Stimulated activated CD4-positive, alpha-beta T cell treated with anti-CD3 and anti-CD28 coated beads, Interleukin-1b, Interleukin-23, amount 100 ng/mL, for 1 hour (primary cell): ENCODE measurements at places on chromosomes 5 and 9.

DNA sequence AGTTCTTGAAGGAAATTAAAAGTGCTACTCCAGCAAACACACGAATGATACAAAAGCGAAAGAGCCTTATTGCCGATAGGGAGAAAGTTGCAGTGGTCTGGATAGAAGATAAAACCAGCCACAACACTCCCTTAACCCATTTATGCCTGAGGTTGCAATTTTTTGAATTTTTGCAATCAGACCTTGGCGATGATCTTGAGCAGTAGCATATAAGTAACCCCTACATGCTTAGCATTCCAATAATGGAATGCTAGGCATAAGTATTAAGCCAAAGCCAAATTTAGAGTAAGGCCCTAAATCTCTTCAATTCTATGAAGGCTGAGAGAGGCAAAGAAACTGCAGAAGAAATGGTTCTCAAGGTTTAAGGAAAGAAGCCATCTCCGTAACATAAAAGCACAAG, 153.5 kb downstream of the SLC28A3 start:
- no peak for DNase-seq

GRCh38 chr5:58087123-58087522, 372.8 kb downstream of the PLK2 start:
- DNase-seq = no peak

DNA sequence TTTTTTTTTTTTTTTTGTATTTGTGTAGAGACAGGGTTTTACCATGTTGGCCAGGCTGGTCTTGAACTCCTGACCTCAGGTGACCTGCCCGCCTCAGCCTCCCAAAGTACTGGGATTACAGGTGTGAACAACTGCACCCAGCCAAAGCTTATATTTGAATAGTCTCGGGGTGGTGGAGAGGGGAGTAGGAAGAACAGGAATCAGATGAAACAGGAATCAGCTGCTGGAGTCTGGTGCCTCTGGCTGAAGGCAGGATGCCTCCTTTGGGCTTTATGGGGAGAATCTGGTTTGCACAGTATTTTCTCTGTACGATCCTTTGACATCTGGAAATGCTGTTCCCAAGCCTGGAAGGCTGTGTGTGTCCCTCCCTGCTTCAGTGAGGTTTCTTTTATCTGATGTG, 10.9 kb downstream of the C5orf52 start:
- no peak for DNase-seq

DNA sequence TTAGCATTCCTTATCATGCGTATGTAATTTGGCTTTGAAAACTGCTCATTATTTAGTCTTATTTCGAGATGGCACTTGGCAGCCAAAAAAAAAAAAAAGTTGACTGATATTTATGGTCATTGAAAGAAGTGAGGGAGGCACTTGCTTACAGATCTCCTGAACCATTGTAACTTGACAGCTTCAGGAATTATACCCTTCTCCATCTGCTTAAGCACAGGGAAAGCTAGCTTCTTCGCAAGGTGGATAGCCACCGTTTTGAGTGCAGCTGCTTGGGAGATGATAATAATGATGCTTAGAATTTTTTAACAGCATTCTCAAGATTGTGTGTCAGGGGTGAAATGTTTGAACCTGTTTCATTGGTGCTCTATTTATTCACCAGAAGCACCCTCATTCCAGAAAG, 116.1 kb downstream of the GIN1 start:
- no peak for DNase-seq

DNA sequence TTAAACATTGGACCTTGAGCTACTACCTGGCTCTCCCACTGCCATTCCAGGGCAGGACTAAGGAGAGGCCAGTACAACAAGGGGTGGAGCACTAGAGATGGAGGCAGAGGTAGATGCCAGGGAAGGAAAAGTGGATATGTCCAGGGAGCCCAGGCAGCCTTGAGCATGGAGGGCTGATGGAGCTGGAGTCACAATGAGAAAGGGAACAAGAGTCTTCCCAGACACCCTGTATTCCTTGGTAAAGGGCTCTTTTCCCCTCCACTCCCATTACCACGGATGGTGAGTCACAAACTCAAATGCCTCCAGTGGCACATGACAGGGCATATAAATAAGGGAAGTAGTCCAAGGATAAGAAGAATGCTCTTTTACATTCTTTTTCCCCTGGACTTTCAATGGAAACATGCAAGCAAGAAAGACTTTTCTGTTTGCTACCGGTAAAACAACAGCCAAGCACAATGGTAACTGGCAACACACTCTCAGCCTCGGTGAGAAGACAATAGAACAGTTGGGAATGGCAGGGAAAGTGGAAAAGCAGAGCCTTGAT, 16.7 kb downstream of the ERAP1 start:
- no peak for DNase-seq

GRCh38 chr9:137756045-137756744, 121.4 kb upstream of the CACNA1B start:
- DNase-seq = no peak

GRCh38 chr9:115494393-115494792, 376.4 kb upstream of the TNC start:
- DNase-seq = no peak

DNA sequence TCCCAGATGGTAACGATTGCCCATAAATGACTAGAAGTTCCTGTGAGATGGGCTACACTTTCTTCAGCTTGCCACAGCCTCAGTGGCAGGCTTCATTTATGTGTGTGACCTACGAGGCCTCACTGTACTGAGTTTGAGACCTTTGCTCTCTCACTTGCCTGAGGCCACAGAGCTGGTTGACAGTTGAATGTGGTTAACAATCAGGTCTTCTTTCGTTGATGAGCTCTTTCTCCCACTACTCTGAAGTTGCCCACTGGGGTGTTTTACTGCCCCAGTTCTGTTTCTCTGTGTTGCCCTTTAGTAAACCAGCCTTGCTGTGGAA, 70.5 kb downstream of the CYFIP2 start:
- no peak for DNase-seq

GRCh38 chr9:2979957-2980610, 136.2 kb upstream of the PUM3 start:
- DNase-seq = no peak

GRCh38 chr9:79939819-79940218, 368.1 kb downstream of the TLE4 start:
- DNase-seq = no peak

- no peak for DNase-seq
These were observed 14.6 kb upstream of the TNIP1 start for GRCh38 chr5:151095341-151096000.

GRCh38 chr5:135127439-135128240, 93.6 kb upstream of the PITX1 start:
- no peak for DNase-seq

DNA sequence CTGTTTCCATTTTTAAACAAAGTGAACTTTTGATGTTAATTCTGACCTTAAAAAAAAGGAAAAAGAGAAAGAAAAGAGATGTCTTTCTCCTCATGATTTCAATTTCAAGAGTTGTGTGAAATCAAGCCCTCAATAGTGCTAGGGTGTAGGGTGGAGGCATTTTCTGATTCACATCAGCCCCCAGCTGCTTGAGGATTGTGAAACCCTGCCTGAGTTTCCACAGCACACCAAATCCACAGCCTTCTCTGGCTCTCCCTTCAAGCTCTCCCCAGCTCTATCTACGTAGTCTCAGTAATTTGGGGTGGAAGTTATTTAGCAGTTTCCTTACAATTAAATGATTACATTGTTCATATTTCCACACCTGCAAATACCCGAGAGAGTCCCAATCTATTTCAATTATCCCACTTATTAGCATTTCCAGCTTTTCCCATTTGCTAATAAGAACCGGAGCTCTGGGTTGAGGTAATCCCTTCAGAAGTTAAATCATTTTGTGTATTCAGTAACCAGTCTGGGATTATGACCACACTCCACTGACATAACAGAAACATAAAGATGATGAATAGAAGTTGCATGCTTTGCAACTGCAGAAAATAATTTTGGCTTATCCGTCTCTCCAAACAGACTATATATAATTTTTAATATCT, 54.9 kb downstream of the MTX3 start:
- DNase-seq = no peak

DNA sequence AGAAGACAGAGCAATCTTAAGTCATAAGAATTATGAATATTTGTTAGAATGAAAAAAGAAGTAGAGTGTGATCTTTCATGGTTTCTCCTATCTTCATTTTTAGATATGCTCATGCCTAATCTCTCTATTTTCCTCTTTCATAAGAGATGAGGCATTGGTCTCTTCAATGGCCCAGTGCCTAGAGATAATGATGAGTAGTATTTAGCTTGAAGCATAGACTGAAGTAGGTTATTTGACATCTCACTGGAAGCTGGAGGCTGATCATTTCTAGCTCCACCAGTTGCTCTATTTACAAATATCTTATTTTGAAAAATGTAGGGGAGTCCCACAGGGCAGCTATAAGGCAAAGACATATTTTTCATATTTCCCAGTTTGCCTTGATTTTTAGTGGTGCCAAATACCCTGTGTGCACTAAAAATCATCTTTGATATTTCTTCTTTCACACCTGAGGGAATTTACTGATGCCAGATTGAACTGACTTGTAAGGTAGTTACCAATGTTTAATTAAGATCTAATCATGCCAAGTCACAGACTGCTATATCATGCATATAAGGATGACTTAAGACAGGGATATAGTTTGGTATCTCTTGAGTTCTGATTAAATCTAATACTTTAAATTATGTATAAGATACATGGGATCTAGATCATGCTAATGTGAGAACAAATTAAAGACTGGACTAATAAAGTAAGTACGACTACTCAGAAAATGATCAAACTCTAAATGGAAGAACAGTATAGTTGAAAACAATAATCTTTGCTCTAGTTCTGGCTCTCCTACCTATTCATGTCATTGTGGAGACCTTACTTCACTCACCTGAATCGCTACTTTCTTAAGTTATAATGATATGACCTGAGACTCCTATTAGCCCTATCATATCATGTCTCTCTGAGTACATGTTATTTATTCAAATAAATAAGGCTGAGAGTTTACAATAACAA, 108.2 kb upstream of the IFNE start:
- DNase-seq = no peak

DNA sequence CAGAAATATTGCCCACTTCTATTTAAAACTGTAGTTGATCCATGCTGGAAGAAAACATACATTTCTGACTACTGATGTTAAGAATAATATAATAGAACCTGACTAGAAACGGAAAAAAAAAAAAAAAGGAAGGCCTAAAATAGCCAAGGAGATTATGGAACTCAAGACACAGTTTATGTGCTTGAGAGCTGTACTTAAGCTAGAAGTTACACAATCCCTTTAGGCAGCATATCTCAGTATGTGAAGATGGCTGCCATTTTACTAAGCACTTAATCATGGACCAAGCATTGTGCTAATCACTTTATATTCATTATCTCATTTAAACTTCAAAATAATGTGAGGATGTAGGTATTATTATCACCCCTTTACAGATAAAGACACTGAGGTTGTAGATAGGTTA, 73.0 kb upstream of the NR4A3 start:
- no peak for DNase-seq

DNA sequence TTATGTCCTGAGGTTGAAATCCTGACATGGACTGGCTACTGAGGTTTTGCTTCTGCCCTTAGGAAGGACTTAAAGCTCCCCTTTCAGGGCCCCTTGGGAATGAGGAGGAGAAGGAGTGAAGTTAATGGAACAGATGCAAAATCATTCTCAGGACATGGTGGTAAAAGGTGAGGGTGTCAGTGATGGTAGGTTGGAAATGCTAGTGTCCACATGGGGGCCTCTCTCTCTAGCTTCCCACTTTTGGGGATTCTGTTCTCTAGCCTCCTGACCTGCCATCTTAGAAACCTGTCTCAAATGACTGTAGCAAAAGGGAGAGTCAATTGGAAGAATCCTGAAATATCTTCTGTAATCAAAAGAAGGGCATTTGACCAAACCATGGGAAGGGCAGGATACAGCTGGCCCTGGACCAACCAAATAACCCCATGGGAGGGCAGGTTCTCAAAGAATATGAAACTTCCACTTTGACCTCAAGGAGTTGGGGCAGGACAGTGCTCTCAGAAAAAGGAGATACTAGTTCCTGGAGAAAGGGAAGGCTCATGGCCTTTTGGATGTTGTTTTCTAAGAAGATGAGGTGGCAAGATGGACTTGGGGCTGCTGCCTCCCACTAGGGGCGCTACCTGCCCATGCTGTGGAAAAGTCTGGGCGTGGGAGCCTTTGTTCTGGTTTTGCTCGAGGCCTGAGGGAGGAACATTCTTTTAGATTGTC, 21.2 kb upstream of the MLANA start:
- no peak for DNase-seq

DNA sequence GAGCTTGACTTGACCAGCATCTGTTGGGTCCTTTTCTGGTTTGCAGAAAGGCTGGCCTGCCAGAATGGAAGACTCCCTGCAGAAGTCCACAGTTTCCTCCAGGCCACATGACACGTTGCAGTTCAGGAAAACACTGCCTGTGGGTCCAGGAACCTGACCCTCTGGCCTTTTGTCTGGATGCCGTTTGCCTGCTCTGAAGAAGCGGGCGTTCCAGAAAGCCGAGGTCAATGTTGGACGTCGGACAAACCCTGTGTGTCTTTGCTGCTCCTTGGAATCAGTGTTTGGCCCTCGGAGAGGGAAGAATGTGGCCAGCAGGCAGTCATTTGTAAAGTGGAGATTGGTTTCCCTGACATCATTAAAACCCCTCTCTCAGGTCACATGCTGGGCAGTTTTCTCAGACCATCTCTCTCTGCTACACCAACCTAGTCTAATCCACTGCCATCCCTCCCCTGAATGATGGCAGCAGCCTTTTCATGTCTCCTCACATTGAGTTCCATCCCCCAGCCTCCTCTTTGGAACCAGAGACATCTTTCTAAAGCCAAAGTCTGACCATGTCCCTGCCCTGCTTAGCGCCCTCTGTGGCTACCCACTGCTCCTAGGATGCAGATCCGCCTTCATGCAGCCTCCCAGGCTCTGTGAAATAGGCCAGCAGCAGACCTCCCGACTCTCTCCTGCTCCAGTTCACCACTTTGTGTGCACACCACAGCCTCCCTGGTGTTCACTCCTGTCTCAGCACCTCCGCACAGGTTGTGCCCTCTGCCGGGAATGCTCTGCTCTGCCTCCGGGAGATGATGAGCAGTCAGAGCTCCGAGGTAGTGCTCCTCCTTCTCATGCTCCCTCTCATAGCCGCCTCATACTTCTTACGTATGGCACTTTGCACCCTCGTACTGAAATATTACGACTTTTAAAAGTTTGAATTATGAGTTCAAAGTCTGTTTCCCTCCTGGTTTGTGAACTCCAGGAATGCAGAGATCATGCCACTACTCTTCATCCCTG, 75.6 kb downstream of the RALGPS1 start:
- no peak for DNase-seq

GRCh38 chr5:142275496-142275895, 49.3 kb downstream of the SPRY4 start:
- DNase-seq = no peak

GRCh38 chr5:1445689-1446601, 705 bp upstream of the SLC6A3 start:
- DNase-seq = no peak

GRCh38 chr5:154098465-154098864, 59.7 kb downstream of the MFAP3 start:
- no peak for DNase-seq

- DNase-seq = no peak
These were observed 33.4 kb downstream of the PCDHGC5 start for GRCh38 chr5:141522301-141522700.

- no peak for DNase-seq
These were observed 34.3 kb downstream of the TMOD1 start for GRCh38 chr9:97535771-97536170.

- DNase-seq = no peak
These were observed 26.9 kb upstream of the PLIN2 start for GRCh38 chr9:19154135-19154612.
